Left renal cortex interstitium (tissue), 4 donors: ENCODE measurements at places on chromosomes 12 and 14.
A peak's percentile ranks its signal among the peaks of the same experiment; 100 is the strongest.

GRCh38 chr14:84885061-84885460 lies 644.9 kb upstream of the FLRT2 start:
- DNase-seq = no peak

- DNase-seq = no peak
These were observed 295.7 kb upstream of the RTL1 start for GRCh38 chr14:101199028-101199770.

DNA sequence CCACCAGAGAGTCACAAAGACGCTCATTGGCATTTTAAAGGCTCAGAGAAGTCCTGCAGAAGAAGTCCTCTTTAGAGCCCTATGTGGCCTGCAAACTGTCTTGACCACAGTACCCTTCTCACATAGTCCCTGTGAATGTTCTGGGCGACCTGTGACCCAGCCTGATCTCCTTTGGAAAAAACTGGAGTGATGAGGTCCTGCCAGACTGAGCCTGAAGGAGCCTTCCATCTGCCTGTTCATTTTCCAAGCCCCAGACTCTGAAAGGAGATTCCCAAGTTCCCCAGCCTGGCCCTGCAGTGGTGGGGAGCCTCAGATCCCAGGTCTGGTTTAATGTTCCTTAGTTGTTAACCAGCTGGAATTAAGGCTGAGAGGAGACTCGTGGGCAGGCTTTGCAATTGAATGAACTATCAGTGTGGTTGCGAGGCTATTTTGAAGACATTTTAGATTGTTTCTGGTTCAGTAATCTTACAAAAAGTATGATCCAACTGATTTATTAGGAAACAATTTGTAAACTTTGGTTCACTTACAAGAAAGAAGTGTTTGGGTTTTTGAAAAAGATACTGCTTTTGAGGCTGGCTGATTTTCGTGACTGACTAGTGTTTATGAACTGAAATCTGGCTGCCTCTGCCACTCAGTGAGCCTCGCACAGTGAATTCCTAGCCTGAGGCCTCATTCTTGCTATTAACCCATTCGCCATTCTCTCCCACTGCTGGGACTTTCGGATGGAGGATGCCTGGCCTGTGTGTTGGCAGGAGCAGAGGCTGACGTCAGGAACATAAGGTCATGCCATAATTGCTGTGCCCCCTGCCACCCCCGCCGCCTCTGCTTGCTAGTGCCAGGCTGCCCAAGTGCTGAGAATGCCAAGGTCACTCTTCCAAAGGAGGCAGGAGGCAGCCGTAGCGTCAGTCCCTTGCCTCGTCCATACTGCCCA lies 249.0 kb downstream of the CACNA1C start:
- DNase-seq = no peak

DNA sequence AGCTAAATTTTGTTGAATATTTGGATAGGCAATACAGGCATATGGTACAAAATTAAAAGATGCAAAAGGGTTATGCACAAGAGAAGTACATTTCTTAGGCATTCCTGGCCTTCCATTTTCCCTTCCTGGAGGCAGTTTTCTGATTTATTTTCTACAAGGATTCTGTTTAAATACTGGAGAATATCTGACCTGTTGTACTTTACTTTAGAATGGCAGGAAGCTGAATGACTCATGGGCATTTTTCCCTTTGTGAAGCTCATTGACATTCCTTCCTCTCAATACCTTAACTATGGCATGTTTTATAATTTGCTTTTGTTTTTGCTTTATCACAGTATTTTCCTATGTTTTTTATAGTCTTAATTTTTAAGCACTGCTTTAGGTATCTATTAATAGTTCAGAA lies 62.7 kb downstream of the RCOR1 start:
- DNase-seq = no peak

GRCh38 chr12:67630373-67631088 lies 18.0 kb upstream of the DYRK2 start:
- DNase-seq = no peak

DNA sequence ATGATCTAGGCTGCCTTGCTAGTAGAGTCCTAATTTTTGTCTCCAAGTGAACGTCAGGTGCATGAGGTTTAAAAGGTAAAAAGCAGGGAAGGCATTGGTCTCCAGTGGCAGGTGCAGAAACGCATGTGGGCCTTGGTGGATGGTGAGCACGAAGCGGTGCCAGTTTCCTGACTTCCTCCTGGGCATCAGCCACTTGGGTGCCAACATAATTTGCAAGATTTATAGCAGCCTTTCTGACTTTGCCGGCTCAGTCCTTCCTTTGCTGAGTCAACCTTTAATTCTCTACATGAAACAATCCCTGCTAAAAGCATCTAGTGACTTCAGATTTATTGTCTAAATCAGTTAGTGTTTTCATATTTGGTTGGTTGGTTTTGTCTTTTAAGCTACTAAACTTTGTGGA lies 355.7 kb upstream of the TMEM132C start:
- no peak for DNase-seq

- DNase-seq = no peak
These were observed 5.9 kb downstream of the PRPF39 start for GRCh38 chr14:45089813-45090212.

DNA sequence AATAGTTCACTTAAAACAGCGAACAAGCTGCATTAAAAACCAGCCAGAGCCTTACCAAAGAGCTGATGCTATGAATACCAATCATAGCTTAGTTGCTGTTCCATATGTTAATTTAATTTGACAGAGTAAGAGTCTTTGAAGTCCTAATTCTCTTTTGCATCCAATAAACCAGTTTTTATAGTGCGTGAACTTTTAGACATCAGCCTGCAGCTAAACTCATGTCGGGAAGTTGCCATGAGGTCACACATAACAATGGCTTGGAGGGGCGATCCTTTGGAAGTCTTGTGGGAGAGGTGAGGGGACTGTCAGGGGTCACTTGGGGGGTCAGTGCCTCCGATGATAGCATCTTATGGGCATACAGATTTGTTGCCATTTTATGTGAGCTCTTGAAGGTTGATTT lies 81.7 kb downstream of the HMGA2 start:
- no peak for DNase-seq

DNA sequence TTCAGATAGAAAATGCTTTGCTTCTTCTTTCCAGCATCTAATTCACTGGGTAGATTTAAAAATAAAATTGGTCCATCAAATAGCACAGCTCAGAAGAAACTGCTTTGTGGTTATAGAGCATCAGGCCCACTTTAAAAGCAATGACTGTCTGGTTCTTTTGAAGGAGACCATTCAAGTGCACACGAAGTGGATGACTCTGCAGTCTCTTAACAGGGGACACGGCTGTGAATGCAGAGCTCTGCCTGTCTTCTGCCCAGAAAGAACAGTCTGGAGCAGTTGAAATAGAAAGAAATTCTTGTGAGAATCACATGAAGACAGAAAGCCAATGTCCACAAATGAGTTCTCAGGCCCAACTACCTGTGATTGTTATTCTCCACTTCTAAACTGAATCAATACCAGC lies 138.7 kb upstream of the PLEKHA5 start:
- DNase-seq = no peak

GRCh38 chr12:123229051-123229450 lies 3.9 kb downstream of the MPHOSPH9 start:
- DNase-seq = no peak

GRCh38 chr14:64281805-64282204 lies 12.4 kb downstream of the ESR2 start:
- DNase-seq = no peak

GRCh38 chr12:30795410-30796312 lies 40.9 kb upstream of the CAPRIN2 start:
- peak; percentile 54 for DNase-seq

- peak; percentile 41 for DNase-seq
These were observed 479 bp downstream of the GPR135 start for GRCh38 chr14:59464486-59465315.

GRCh38 chr12:114409852-114410600 lies 4.1 kb upstream of the TBX5 start:
- no peak for DNase-seq

- DNase-seq = no peak
These were observed 13.0 kb upstream of the APOBEC1 start for GRCh38 chr12:7678744-7679143.

- no peak for DNase-seq
These were observed 108.1 kb downstream of the ZFP36L1 start for GRCh38 chr14:68684466-68685418.

DNA sequence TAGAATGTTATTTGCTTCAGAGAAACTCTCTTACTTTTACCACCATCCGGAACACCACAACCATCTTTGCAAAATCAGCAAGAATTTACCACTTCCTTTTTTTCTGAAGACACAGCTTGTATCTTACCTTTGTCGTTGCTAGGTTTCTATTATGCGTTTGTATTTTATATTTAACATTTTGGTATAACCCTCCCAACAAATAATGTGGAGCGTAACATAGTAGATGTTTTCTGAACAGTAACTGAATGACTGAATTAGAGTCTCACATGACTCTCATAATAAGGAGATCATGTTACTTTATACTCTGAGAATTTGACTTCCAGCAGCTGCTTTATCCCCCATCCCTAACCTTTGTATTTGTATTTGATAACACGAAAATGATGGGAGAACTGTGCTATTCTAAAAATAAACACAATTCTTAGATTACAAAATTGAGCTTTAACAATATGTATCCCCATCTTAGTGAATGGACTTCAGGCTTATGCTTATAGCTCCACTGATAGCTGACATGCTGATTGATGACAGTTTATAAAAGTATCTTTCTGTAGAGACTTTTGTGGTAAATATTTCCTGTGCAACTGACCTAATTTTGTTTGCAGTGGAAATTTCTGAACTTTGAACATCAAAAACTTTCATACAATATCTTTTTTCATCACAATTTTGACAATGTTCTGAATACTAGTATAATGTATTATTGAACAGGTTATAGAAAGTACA lies 7.9 kb upstream of the KLRB1 start:
- DNase-seq = no peak

DNA sequence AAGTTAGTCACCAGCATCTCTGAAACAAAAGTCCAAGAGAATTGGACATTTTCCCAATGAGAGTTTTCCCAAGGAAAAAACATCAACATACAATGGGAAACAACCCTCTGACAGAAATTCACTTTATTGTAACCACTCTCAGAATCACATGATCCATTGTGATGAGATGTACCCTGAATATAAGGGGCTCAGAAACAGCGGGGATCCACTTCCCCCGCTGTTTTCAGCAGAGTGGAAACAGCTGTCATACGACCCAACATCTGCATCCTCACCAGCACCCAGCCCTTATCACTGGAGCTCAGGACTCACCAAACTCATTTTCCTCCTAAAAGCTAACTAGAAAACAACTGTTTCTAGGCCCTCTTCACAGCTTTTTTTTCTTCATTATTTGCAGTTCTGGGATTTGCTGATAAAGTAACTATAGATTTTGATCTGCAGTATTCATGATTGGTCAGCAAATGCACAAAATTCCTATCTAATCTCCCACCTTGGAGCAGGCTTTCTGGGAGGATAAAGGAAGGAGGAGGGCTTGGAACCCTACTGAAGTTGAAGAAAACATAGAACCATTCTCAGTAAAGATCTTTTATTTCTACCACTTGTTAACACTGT lies 31.3 kb downstream of the CORO1C start:
- no peak for DNase-seq

DNA sequence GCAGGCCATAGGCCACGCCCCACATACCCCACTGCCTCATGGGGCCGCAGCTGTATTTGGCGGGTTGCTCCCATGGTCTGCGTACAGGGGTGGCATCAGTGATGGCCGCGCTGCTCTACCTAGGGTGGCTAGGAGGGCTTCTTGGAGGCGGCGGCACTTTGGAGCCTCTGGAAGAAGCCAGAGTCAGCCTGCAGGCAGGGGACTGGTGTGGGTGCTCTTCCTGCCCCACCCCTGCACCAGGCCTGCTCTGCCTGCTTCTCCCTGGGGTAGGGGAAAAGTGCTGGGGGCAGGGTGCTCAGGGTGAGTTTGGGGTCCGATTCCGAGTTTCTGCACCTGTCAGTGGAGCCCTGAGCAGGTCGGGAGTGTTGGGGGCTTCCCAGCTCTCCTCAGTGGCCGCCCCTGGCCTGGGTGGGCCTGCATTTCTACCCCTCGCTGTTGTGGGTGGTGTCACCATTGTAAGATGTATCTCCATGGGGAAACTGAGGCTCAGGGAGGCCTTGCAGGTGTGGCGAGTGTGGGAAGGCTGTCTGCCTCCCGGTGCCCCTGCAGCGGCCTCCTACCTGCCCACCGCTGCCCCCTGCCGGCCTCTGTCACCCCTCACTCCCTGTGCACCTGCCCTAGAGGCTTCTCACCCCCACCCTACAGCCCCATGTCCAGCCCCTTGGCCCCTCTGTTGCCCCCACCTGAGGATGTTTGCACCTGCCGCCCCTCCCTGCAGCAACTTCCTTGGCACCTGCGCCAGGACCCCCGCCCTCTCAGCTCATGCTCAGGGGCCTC lies 5.5 kb downstream of the CEP170B start:
- no peak for DNase-seq

- DNase-seq = no peak
These were observed 11.6 kb downstream of the AHSA1 start for GRCh38 chr14:77469539-77469938.

DNA sequence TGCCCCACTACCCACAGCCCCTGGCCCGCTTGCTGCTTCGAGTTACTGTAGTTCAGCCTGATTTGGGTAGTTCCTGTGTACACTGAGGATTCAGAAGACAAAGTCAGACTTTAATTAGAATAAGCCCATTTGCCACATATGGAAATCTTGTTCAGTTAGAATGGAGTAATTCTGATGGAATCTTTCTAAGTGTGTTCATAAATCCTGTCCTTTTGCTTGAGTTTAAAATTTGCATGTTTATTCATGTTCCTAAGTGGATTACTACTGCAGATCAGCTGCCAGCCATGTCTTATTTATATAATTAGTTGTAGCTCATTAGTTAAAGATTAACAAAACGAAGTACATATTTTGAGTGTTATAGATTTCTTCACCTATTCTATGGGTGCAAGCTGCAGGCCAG lies 504.5 kb downstream of the PCNX1 start:
- no peak for DNase-seq

GRCh38 chr12:18747895-18748294 lies 10.0 kb downstream of the CAPZA3 start:
- no peak for DNase-seq

- DNase-seq = no peak
These were observed 23.7 kb upstream of the PARP11 start for GRCh38 chr12:3896801-3897351.

GRCh38 chr12:110201995-110202394 lies 77.8 kb downstream of the IFT81 start:
- no peak for DNase-seq

DNA sequence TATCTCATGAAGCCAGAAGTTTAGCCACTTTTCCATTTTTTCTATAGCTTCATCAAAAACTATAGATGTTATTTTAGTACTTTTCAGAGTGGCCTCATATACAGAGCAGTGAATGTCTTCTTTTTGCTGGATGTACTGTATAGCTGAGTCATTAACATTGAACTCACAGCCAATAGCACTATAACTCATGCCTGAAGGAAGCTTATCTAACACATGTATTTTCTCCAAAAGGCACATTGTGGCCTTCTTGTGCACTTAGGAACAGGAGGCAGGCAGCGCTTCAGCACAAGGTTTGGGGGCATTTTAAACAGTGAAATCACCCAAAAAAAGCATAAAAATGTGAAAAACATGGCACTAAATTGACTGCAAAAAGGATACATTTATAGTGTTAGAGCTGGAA lies 336.8 kb upstream of the TMTC1 start:
- no peak for DNase-seq
